ENCODE measurements at places on chromosomes 2 and 18.

GRCh38 chr2:74935975-74936391 is 22.5 kb upstream of the POLE4 start:
- DNase-seq: no peak

- no peak for DNase-seq
These were observed 62.9 kb downstream of the ZNF521 start for GRCh38 chr18:25289001-25289631.

GRCh38 chr2:229084447-229084846 is 186.6 kb downstream of the PID1 start:
- no peak for DNase-seq

- DNase-seq: no peak
These were observed 31.4 kb downstream of the ANO7 start for GRCh38 chr2:241219856-241220356.

- DNase-seq: no peak
These were observed 118.5 kb upstream of the ALPP start for GRCh38 chr2:232260075-232260474.

- no peak for DNase-seq
These were observed 199.4 kb downstream of the ALPK2 start for GRCh38 chr18:58429442-58429841.

DNA sequence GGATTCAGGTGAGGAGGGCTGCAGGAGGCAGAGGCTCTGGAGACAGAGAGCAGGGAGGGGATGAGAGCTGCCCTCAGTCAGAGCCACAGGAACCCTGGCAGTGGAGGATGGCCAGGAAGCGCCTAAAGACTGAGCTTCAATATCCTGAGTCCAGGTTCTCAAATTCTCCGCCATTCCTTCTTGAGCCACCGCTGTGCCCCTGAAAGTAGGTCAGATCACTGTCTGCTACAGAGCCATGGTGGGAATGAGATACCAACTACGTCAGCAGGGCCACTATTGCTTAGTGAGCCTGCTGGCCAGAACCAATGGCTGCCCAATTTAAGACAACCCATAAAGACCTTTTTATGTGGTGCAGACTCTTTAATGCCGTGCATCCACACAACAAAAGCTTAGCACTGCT is 155.5 kb downstream of the CTIF start:
- no peak for DNase-seq

DNA sequence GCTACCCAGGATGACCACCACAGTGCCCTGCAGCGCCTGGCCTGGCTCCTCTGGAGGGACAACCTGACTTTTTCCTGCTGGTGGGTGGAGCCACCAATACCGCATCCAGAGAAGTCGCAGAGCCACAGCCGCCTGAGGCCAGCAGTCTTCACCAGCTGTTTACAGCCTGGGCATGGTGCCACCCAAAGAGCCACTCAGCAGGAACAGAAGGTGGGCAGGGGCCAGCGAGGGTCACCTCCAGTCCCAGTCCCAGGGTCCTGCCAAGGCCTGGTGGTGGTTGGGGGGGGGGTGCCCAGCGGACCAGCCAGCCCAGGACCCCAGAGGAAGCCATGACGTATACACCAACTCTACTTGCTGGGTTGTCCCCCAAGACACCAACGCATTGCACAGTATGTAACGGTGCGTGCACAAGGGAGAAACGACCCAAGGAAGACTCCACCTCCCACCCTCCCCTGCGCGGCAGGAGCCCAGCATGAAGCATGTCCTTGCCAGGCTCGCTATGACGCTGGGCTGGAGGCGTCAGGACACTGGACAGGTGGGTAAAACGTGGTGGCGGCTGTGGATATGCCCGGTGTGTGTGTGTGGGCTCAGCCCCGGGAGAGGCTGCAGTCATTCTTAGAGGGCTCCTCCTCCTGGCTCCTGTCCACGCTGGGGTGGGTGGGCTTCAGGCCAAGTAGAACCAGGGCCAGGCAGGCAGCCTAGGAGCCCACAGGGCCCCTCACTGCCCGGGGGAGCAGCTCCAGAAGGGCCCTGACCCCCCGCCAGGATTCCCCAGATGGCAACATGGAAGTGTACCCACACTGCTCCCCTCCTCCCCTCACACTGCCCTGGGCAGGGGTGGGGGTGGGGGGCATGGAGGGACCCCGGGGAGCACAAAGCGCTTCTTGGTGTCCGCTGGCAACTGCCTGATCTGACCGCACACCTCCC is 49.3 kb downstream of the HS6ST1 start:
- DNase-seq: no peak

GRCh38 chr2:69828938-69829255 is 563 bp upstream of the GMCL1 start:
- no peak for DNase-seq

DNA sequence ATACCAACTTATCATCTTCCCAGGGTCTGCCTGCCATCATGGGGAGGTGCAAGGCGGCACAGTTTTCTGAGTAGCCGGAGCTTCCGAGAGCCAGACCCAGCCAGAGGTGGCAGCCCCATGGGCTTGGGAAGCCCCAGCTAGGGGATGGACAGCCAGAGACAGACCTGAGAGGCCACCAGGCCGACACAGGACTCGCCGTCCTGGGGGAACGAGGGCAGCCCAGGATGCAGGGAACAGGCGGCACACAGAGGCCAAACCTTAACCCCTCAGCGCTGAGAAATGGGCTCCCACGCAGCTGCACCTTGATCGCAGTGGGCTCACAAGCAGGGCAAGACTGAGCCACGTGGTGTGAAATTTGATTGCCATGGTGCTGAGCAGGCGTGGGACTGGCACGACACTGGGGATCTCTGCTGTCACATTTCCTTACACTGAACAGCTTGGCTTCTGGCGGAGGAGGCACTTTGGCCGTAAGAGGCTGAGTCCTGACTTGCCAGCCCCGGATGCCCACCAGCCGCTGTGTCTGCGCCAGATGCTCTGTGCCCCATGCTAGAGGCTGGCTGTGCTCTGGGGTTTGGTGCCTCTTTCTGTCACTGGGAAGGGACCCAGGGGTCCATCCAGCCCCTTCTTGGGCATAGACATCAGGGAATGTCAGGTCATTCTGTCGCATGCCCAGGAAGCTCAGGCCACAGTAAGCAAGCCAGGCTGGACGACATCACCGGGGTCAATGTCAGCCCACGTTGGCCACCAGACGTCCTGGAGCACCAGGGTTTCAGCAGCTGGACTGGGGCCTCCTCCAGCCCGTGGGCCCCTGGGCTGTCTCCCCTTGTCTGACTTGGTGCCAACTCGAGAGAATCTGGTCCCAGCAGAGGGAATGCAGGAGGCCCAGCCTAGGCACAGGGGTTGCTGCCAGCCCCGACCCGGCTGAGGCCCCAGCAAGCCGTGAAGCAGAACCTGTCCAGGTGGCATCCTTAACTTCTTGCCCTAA is 312.1 kb upstream of the MYT1L start:
- no peak for DNase-seq

DNA sequence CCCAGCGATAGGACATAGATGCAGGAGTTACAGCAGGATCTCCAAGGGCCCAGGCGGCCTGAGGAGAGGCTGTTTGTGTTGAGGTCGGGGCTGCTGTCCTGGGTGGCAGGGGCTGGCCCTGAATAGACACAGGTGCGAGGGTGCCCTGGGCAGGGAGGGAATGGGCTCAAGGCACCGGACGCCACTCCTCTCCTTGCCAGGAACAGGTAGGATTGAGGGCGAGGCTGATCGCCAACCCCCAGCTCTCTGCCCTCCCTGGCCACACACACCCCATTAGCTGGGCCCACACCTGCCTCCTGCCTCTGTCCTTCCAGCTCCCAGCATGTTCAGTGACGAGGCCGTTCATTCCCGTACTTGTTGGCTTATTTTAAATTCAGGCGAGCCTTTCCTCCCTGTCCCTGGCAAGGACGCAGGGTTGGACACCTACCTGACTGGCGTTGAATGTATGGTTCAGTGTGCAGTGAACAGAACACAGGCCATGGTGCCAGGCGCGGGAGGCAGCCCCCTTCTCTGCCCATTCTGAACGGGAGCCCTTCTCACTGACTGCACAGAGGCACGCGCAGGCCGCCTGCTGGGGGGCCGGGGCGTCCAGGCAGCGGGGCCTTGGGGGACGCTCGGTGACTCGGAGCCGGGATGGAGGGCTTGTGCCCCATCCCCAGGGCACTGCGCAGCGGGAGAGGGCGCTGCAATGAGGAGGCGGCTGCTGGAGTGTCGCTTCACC is 41.3 kb upstream of the SNED1 start:
- no peak for DNase-seq

- DNase-seq: no peak
These were observed 820.4 kb downstream of the BCL11A start for GRCh38 chr2:59732871-59733566.
